Stimulated activated CD4-positive, alpha-beta T cell treated with anti-CD3 and anti-CD28 coated beads, Interleukin-15, amount 100 ng/mL, for 48 hours (primary cell): ENCODE measurements at places on chromosomes 2 and 18.

GRCh38 chr2:38492042-38492615, 110.6 kb downstream of the HNRNPLL start:
- no peak for DNase-seq

DNA sequence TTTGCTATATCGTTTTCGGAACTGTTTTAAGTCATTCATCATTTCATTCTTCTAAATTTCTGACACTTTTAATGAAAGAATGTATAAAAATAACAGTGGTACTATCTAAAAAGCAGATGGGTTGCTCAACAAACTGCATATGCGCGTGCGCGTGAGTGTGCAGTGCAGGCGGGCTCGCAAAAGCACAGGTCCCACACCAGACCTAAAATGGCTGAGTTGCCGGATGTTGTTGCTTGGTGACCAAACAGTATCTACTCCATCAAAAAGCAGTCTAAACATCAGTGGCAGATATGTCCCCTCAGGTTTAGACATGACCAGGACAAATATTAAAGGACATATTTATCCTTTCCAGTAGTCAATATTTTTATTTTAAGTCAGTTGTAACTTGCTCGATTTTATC, 5.1 kb downstream of the NOL4 start:
- no peak for DNase-seq

GRCh38 chr2:28666496-28667184, 85.0 kb upstream of the PPP1CB start:
- DNase-seq: no peak

- no peak for DNase-seq
These were observed 5.5 kb downstream of the CEBPZOS start for GRCh38 chr2:37201766-37202165.

DNA sequence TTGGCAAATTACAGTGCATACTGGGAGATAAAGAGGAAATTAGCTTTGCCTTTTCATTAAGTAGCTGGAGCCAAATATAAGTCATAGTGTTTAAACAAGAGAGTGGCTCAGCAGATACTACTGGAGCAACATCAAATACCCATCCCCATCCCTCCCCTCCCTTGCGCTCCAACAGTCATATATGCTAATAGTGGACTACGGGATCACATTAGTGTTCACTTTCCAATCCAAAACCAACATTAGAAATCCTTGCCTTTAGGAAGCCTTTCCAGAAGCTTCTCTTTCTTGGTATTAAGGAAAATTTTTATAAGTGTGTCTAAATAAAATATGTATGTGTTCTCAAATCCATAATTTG, 1669.3 kb downstream of the SUCLG1 start:
- DNase-seq: no peak

DNA sequence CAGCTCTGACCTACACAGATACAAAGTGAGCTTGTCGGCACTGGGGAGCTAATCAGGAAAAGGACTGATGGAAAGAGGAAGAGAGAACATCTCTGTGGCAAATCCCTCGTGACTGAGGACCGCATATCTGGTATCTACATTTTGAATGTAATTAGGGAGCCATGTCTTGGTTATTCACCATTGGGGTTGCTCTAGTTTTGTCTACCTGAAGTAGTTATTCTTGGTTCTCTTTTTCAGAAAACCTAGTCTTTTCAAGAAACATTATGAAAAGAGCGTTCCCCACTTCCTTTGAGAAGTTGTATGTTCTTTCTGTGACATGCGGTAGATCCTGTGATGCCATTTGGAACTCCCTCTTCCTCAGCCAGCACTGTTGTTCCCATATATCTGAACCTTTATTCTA, 104.4 kb downstream of the DOCK10 start:
- DNase-seq: no peak

GRCh38 chr18:56515522-56515921, 122.9 kb downstream of the TXNL1 start:
- DNase-seq: no peak

GRCh38 chr2:13821255-13821880, 811.1 kb upstream of the LRATD1 start:
- no peak for DNase-seq

- no peak for DNase-seq
These were observed 34.6 kb upstream of the PAIP2B start for GRCh38 chr2:71261534-71261933.

DNA sequence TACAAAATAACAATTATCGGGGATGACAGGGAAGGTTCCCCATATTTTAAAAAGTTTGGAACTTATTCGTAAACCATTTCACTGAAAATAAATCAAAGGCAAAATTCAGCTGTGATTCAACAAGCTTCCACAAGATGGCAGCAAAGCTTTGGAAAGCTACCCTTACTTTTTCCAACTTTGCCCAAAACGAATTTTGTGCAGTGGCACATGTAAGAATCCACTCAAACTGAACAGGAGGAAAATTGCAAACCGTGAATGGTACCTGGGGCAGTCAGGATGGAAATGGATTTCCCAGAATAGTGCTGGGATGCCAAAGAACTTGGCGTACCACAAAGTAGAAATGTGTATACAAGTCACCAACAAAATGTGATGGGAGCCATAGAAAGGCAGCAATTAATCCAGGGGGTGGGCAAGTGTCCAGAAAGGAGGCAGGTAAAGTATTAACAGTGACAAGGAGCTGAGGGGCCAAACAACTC, 10.7 kb downstream of the RPL31 start:
- DNase-seq: no peak

GRCh38 chr2:225326969-225327368, 72.5 kb upstream of the NYAP2 start:
- DNase-seq: no peak

DNA sequence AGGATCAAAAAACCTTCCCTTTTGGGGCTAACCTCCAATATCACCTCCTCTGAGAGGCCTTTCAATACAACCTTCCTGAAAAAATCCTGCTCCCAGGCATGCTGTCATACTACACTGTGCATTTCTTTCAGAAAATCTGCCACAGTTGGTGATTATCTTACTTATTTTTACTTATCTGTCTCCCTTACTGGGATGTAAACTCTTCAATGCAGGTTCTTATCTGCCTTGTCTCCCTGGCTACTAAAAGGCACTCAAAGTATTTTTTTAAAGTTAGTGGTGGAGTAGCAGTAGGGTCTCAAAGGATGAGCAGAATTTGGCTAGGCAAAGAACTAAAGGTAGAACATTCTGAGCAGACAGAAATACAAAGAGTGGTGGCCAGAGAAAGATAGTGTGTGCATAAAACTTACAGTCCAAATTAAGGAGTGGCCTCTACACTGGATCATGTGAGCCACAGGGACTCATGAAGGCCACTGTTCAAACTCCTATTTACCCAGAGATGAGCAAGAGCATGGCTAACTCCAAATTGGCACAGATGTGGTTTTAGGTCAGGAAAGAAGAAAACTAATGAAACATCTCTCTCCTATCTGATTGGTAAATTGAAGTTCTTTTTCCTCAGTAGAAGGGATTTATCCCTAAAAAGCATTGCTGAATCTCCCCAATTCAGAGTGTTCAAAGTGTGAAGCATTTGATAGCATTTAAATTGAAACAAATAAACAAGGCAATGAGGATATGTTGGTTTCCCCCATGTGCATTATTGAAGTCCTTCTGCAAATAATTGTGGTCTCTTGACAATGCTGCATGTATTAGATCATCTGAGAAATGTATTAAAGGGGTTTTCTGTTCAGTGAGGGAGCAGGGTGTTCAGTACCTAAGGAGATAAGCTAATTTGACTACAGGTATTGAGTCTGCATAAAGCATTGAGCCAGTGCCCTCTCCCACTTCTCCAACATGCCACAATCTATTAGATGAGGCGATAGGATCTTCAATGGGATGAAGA, 285.5 kb downstream of the MREG start:
- no peak for DNase-seq
